ENCODE measurements at places on chromosomes 5 and 9.

GRCh38 chr5:43422143-43422542 lies 10.0 kb upstream of the CCL28 start:
- peak; percentile 86 for ATAC-seq

DNA sequence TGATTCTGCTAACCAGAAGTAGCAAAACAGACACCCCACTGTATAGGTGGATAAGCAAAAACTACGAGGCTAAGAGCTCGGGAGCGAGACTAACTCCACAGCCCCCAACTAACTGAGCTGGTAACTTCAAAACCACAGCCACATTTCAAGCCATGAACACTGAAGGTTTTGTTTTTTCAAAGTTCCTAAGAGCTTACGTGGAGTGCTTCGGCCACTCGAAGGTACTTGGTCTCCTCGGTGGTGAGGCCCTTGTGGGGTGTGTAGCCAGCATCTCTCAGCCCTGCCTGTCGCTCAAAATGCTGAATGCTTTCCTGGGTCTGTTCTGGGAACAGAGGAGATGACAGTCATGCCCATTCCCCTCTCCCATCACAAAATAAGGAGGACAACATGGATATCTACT lies 11.1 kb downstream of the KIAA1191 start:
- ATAC-seq: no peak

DNA sequence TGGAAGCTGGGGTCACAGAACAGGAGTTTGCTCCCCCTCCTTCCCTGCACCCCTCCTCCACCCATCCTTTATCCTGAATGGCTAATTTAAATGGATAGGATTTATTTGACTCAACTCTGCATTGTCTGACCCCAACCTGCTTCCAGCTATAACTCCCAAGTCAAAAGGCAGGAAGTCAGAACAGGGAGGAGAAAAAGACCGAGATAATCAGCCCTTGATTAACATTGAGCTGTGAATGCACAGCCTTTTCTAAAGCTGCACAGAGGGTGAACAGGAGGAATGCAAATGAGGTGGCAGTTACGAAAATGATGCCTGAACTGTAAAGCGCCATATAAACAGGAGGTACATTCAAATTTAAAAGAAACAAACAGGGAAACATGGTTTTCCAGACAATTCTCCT lies 152.8 kb downstream of the SPOCK1 start:
- no peak for ATAC-seq

DNA sequence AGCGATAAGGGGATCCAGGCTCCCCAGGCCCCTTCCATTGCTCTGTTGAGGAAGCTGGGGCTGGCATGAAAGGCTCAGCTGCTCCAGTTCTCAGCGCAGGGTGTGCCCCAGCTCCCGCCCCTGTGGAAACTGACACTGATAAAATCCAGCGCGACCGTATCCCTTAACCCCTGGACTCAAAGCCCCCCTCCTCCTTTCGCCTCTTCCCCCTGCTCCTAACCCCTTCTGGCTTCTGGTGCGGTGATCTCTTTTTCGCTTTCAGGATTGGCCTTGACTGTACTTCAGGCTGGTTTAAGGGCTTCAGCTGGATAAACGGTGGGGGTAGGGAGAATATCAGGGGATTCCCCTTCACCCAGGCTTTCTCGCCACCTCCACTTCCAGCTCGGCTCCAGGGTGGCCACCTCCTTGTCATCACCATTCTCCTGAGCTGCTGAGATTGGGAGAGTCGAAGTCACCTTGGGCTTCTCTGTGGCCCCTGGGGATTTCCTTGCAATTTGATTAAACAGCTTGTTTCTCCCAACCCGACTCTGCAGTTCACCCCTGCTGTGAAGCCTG lies 843 bp downstream of the BSPRY start:
- ATAC-seq: peak; percentile 19

DNA sequence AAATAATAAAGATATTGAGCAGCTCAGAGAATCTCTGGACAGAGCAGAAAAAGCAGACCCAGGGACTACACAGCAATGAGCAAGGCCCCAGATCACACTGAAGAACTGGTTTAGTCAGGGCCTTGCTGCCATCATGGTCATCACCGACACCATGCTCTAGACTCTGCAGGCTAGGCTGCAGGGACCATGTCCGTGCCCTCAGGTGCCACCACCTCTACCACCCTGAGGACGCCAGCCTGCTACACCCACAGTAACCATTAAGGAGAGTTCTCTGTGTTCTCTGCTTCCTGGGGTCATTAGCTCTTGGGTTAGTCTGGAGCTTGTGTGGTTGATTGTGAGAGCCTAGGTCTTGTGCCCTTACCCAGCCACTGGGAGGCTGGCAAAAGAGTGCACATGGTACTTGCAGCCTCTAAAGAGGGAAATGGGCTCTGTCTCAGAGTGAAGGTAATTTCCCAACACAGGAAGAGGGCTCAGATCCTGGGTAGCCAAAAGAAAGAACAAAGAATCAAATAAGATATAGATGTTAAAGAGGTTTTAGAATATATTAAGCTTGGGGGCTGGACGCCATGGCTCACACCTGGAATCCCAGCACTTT lies 31.9 kb upstream of the JADE2 start:
- no peak for ATAC-seq

- no peak for ATAC-seq
Observed at GRCh38 chr9:73775757-73776156, 624.1 kb downstream of the ANXA1 start.

GRCh38 chr5:168847511-168848073 lies 268.4 kb upstream of the PANK3 start:
- no peak for ATAC-seq

DNA sequence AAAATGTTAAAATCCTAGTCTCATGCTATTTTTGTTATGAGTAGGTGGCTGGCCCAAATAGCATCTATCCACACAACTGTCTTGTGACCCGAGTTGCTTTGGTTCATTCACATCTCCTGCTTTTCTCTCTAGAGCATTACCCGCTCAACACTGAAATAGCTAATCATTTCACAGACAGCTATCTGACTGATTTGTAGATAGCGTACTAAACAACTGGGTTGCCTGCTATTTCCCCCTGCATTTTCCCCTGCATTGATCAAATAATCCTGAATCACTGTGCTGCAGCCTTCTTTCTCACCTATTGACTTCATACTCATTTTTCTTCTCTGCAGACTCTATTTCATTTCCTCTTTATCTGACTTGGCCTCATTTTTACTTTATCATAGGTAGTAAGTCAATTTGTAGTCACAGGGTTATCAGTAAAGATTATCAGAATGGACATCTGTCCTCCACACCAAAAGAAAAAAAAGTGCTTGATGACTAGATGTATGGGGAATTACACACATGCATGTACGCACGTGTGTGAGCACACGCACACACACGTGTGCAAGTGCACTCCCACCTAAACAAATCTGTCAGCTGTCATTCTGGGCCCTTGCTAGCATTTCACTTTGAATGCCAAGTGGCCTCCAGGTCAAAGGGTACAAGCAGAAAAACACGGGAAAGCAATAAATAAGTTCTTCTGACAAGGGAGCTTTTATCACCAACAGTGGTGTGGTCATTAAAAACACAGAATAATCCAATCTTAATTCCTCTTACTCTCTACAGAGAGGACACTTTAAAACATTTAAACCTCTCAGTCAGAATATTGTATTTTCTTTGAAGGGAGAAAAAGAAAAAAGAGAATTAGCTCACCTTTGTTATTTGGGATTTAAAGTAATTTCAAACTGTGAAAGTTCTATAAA lies 501.6 kb downstream of the EFNA5 start:
- ATAC-seq: no peak

DNA sequence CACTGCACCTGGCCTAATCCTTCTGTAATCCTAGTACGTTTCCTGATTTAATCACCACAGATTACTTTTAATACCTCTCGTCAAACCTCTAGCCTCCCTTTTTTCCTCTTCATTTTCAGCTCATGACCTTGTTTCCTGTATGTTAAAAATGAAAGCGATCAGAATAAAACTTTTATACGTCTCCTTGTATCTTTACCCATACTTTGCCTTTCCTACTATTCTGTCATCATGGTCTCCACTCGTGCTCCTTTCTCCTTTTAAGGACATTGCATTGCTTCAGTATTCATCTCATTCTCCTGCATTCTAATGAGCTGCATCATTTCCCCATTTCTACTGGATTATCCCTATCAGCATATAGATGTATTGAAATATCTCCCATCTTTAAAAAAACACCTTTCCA lies 8.5 kb downstream of the CDC42SE2 start:
- ATAC-seq: no peak

DNA sequence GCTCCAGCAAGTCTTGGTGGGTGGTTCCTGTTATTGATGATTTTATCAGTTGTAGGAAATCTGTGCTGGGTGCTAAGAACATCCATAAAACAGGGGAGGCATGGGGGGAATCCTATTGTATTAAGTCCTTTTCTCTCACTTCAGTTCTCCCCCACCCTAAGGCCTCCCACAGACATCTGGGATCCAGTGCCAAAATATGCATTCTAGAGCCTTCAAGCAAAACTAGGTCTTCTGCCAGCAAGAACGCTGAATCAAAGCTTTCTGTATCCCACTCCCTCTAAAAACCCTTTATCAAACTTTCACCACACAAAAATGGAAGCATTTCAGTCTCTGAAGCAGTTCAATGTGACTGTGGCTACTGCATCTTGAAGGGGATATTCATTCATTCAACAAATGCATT lies 281.9 kb downstream of the GAS1 start:
- no peak for ATAC-seq

GRCh38 chr9:74803376-74804017 lies 84.2 kb downstream of the TRPM6 start:
- ATAC-seq: no peak

- ATAC-seq: no peak
Observed at GRCh38 chr5:163869581-163869980, 364.2 kb downstream of the MAT2B start.

- ATAC-seq: no peak
Observed at GRCh38 chr9:36110434-36110833, 26.1 kb upstream of the GLIPR2 start.

- no peak for ATAC-seq
Observed at GRCh38 chr5:55438998-55439397, 95.8 kb downstream of the PLPP1 start.

DNA sequence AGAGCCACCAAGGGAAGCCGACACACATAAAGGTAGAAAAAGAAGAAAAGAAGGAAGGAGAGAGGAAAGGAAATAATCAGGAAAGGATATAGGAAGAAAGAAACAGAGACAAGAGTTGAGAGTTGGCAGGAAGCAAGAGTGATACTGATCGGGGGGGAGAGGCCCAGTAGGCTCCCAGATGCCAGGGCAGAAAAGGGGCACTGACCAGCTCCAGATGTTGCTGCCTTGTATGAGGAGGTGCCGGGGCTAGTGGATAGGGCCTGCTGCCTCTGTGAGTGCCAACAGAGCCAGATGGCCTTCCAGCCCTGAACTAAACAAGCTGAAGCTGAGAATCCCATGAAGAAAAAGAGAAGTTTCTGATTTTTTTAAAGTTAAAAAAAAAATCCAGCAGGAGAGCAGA lies 82.0 kb upstream of the TRIM32 start:
- ATAC-seq: no peak

DNA sequence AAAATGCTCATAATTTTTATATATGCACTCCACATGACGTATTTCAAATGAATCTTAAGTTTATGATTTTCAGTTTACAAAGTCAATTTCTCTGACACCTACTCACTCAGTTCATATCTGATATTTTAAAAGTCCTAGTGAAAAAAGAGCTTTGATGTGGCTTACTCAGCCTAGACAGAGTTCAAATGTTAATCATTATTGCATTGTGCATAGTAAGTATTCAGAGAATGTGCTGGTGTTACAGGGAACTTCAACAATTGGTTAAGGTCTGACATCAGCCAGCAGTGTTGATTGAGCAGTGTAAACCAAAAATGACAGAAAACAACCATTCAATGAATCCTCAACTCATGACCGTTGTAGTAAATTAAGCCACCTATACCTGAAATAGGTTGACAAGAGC lies 147.2 kb upstream of the LHFPL2 start:
- no peak for ATAC-seq

GRCh38 chr5:119379942-119380547 lies 24.2 kb downstream of the TNFAIP8 start:
- peak; percentile 61 for ATAC-seq

DNA sequence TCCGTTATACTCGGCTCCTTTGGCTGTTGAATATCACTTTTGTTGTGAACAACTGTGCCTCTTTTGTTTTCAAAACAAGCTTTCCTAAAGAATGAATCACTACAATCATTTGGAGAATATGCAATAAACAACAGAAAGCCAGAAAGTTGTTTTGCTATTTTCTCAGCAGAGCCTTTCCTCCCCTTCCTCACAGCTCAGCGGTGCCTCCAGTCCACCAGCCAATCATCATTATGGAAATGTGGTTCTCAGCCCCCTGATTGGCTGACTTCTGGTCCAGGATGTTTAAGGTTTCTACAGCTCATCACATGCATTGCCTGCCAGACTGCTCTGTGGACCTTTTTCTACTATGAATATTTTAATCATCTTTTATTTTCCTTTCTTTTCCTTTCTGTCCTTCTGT lies 9.1 kb upstream of the ZNF608 start:
- ATAC-seq: no peak

GRCh38 chr9:119793218-119793617 lies 424.0 kb upstream of the BRINP1 start:
- ATAC-seq: no peak

GRCh38 chr9:100581661-100582060 lies 3.8 kb downstream of the CAVIN4 start:
- no peak for ATAC-seq

DNA sequence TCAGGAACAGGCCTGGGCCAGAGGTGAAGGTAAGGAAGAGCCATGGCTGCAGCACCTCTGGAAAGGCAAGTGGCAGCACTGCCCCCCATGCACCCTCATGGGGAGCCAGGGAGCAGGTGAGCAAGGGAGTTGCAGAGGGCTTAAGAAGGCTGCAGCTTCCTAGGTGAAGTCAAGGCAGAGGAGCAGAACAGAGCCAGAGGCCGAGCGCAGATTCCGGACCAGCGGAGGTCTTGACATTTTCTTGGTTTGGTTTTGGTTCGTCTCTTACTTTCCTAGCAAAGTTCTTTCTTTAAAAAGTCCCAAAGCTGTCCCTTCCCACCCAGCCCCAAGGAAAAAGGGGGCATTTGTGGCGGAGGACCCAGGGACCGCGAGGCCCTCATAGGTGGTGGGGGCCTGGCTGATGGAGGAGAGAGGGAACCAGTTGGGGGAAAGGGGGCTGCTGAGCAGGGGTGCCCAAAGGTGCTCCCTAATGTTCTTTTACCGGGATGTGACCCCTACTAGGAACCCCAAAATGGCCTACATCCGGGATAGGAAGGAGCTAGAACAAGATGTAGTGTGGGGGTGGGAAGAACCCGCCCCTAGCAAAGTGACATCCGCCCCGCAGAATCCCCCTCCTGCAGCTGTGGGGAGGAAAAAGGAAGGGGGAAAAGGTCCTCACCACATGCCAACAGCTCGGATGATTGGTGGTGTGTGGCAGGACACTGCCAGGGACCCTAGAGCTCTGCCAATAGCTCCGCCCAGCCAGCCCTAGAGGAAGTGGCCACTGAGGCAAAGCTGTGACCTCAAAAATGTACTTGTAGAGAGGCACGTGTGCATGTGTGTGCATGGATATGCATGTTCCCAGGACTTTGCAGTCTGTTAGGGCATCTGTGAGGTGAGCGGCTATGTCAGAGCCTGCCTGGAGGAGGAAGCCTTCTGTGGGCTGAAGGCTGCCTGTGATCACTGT lies 914 bp upstream of the CD72 start:
- ATAC-seq: peak; percentile 40

DNA sequence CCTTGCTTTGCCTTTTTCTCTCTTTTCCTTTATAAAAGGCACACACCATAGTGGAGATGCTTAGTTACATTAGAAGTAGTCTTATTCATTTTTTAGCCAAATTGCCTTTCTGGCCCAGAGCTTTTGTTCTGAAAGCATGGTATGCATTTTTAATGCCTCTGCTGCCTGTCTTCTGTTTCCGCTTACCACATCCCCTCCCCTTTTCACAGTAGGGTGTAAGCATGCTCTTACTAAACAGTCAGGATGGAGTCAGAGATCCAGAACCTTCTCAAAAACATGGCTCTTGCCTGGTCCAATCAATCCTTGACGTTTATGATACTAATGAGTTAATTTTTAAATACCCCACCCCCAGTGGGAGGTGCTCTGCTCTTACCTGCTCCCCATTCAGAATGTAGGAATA lies 22.5 kb downstream of the PPP3R2 start:
- no peak for ATAC-seq

Measured in esophagus mucosa (tissue), 1 donor.